CD4-positive, alpha-beta T cell treated with Interleukin-6 for 4 hours (primary cell): ENCODE measurements at places on chromosomes 7 and 10.
A peak's percentile ranks its signal among the peaks of the same experiment; 100 is the strongest.

DNA sequence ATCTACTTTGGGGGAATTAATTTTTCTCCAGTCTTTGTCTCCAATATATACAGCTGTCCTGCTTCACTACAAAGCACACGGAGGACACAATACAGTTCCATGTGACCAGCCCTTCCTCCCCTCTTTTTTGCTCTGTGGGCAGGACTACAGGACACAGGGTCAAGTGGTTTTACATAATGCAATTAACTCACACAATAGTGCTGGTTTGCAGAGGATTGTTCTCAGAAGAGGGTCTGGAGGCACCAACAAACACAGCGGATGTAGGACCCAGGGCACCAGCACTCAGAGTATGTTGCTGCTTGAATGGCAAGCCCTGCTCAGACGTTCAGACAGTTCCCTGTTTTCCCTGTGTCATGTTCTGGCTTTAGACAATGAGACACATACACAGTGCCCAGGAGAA lies 52.0 kb upstream of the NPTX2 start:
- no peak for DNase-seq

GRCh38 chr10:71584461-71584860 lies 135.1 kb downstream of the C10orf105 start:
- no peak for DNase-seq

DNA sequence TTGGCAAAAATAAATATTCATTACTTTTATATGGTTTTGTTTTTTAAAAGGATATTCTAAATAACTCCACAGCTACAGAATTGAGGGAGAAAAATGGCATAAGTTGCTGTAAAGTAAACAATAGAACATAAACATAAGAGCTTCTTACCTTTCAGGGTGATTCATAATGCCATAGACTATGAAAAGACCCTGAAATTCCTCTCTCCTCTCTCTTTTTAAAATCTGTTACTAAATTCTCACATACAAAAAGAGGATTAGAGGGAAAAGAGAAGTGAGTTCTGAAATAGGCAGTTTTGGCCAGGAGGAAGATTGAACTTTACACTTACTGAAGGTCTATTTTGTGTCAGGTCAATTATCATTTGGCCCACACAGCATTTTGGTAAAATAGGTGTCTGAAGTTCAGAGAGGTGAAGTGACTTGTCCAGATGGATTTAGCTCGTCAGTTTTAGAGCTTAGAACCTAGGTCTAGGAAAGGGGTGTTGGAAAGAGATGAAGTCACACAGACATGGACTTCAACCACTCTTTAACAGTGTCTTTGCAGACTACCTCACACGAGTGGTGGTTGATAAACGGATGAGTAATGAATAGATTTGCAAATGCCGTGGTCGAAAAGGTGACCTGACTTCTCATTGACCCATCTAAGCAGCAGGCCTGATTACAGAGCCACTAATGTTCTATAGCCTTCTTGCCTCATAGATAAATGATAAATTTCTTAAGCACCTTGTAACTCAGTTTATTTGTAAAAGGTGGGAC lies 190.6 kb upstream of the CCDC6 start:
- DNase-seq, result no peak

GRCh38 chr10:119030421-119031250 lies 1.1 kb downstream of the NANOS1 start:
- peak; percentile 55 for DNase-seq

DNA sequence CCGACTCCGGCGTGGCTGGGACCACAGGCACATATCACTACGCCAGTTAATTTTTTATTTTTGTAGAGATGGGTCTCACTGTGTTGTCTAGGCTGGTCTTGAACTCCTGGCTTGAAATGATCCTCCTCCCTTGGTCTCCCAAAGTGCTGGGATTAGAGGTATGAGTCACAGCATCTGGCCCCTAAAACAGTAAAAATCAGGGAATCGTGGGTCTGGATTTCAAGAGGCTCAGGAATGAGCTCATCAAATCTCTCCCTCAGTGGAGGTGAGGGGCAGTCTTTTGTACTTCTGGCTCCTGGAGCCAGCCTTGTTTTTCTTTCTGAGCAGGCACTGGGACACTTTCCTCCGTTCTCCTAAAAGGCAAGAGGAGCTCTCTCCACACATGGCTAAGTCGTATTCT lies 32.1 kb upstream of the RHEB start:
- DNase-seq, result no peak

- DNase-seq, result no peak
Observed at GRCh38 chr7:80950550-80950967, 31.7 kb upstream of the SEMA3C start.

- no peak for DNase-seq
Observed at GRCh38 chr7:151063212-151063561, 3.8 kb downstream of the SLC4A2 start.

DNA sequence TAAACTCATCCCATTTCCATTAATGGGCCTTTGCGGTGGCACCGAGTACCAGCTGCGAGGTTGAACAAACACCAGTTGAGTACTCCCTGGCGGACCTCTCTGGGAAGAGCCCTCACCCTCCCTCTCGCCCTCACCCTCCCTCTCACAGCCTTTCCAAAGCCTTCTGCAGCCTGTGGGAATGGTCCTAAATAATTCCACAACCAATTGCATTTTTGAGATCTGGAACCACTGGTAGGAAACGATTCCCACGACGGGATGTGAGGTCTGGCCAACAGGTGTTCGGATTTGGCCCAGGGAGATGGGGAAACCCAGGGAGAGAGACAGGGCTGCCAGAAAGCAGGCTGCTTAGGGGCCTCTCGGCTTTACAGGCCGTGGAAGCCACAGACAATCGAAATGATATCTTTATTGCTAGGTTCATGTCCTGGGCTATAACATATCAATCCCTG lies 5.3 kb downstream of the PTF1A start:
- DNase-seq, result no peak

DNA sequence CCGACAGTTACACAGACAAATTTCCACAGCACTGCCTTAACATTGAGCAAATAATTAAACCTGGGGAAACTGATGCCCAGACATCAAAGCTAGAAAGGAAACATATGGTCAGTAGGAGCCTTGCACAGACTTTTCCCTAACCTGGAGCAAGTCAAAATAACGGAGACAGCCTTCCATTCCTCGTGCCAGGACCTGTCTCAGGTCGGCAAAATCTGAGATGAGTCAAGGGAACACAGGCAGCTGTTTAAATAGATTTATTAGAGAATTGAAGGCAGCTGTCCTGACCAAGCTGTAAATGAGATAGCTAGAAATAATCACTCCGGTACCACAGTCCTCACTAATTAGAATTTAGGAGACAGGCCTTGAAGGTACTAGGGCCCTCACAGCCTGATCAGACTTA lies 81.2 kb downstream of the RAMP3 start:
- DNase-seq, result no peak

DNA sequence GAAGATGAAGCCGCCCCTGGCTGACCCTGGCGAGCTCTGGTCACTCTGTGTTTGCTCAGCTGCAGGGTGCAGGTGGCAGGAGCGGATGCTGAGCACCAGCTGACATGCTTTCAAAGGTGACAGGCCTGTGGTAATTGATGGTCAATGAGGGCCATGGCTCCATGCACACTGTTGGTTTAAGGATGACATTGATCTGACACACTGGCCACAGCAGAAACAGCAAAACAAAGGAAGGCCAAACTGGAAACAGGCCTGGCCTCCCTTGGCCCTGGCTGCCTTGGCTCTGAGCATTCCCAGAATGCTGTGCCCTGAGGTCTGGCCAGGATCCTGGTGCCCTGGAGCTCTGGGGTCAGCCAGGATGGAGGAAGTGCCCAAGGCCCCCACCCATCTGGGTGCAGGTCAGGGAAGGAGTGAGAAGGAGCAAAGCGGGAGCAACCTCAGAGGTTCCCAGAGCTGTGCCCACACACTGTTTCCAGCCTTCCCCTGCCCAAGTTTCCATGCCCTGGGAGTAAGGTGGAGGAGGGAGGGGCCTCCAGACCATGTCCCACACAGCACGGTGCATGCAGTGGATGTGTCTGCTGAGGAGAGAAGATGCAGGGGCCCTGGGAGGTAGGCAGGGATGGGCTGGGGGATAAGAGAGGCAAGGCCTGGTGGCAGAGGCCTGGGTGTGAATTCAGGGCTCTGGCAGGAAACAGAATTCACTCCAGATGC lies 302.2 kb downstream of the RPS24 start:
- DNase-seq, result no peak

- DNase-seq, result peak; percentile 73
Observed at GRCh38 chr10:26697163-26697921, at the start of gene PDSS1. Gene PDSS1, plus strand, starts transcription at chr10:26697701. Its CDS starts 11 bp downstream, at chr10:26697712.

DNA sequence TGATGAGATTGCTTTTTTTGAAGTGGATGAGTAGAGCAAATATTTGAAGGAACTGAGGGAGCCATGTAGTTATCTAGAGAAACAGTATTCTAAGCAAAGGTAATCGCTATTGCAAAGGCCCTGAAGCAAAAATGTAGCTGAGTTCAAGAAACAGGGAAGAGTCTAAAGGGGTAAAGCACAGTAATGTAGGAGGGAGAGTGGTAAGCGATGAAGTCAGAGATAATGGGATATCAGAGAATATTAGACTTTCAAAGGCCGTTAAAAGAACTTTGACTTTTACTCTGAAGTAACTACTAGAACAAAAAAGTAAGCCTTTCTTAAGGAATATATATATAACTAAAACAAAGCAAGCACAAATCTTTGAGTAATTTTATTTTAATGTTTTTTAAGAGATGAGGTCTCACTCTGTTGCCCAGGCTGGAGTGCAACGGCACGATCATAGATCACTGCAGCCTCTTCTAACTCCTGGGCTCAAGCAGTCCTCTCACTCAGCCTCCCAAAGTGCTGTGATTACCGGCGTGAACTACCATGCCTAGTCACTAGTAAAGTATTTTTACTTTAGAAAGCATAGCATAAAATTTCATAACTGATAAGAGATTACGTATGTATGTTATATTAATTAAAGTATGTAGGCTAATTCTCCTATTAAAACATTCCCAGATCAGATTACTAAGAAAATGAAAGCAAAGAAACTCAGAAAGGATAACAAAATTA lies 61.7 kb upstream of the OIT3 start:
- no peak for DNase-seq

DNA sequence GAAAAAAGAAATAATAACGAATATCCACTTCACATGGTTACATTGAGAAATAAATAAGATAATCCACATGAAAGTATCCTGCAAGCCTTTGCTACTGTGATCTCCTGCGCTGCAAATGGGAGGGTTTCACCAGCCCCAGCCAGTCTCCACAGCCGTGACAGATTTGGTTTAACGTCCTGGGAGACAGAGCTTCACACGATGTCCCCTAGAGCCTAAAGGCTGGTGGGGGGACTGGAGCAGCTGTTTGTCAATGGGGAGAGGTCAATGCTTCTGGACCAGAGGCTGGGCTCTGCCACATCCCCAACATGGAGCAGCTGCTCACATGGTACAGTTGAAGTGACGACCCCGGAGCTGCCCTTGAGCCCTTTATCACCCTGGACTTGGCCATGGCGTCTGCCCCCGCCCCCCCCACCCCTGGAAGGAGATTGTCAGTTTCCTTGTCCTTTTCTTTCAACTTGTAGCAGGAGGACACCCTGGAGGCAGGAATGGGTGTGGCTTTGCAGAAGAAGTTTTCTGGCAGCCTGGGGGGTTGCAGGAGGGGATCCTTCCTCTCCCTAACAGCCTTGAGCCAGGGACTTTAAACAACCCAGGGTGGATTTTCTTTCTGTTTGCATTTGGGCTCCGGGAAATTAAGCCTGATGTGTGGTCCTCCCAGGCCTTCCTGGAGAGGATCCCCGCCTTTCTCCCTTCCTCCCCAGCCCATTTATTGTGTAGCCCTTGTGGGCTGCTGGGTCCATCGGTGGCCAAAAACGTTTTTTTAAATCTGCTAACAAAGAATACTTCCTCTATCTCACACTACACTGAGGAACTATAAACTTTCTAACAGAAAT lies 37.0 kb upstream of the MXI1 start:
- DNase-seq, result no peak

- DNase-seq, result no peak
Observed at GRCh38 chr10:118171861-118172260, 125.1 kb upstream of the RAB11FIP2 start.
